Stimulated activated CD8-positive, alpha-beta memory T cell treated with anti-CD3 and anti-CD28 coated beads, Interleukin-4, amount 100 ng/mL, for 1 hour (primary cell): ENCODE measurements at places on chromosomes 6 and 20.

- no peak for DNase-seq
These were observed 30.9 kb upstream of the TAGAP start for GRCh38 chr6:159075506-159076228.

DNA sequence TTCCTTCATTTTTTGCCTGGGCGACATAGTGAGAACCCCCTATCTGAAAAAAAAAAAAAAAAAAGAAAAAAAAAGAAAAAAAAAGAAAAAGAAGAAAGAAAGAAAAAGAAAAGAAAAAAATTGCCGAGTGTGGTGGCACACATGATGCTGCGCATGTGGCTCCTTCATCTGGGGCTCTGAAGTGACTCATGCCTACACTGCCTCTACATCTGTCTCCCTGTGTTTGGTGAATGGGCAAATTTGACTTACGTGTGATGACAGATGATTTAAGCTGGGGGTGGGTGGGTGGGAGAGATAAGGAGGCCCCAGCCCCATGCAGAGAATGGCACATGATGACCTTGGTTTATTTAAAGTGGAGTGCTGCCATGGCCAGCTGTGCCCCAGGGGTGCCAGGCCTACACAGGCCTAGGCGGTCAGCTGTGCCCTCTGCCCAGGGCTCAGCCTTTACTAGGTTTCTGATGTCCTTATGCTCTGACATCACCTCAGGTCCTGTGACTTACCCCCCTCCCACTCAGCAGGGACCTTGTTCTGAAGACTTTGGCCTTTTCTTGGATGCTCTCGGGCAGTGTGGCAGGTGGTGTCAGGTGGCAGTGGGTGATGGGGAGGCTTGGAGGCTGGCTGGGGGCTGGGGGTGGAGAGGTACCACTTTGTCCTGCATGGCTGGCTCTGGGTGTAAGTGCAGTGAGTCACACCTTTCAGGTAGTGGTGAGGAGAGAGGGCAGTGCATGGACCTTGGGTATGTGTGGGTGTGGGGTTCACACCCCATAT lies 41.1 kb downstream of the VEGFA start:
- no peak for DNase-seq

GRCh38 chr6:142937986-142938385 lies 7.0 kb downstream of the HIVEP2 start:
- no peak for DNase-seq

GRCh38 chr6:162070639-162071038 lies 656.9 kb downstream of the PRKN start:
- no peak for DNase-seq

DNA sequence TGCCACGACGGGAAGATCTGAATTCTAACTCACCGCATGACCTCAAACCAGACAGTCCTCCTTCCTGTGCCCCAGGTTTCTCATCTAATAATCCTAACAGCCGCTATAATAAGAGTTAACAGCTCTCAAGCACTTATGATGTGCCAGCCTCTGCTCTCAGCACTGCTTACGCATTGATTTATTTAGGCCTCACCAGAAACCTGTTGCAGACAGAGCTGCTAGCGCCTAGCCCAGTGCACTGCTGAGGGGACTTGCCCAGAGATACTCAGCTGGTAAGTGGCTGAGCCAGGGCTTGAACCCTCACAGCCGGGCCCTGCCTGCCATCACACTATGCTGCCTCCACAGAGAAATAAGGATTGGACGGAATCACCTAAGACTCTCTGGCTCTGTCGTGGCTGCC lies 37.7 kb downstream of the GRM4 start:
- no peak for DNase-seq

DNA sequence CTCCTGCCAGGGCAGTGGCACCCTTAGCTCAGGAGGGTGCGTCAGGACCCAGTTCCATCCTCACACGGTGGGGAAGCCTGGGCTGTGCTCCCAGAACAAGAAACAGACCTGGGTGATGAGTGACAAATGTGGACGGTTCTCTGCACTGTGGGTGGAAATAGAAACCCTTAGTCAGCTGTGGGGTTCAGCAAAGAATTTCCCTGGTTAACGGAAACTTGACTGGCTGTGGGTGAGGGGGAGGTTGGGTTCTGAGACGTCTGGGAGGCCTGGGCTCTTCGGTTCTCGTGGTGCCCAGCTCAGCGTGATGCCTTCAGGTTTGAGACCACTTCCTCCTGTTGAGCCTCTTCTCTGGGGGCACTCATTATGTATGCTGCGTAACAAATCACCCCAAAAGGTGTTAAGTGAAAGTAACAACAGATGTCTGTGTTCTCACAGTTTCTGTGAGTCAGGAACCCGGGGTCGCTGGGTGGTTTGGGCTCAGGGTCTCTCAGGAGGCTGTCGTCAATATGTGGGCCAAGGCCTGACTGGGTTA lies 53.1 kb upstream of the FAM83D start:
- DNase-seq, result no peak

GRCh38 chr6:143293523-143293922 lies 157.0 kb downstream of the ADAT2 start:
- no peak for DNase-seq

- DNase-seq, result no peak
These were observed 206.4 kb downstream of the SYNDIG1 start for GRCh38 chr20:24675651-24676352.

DNA sequence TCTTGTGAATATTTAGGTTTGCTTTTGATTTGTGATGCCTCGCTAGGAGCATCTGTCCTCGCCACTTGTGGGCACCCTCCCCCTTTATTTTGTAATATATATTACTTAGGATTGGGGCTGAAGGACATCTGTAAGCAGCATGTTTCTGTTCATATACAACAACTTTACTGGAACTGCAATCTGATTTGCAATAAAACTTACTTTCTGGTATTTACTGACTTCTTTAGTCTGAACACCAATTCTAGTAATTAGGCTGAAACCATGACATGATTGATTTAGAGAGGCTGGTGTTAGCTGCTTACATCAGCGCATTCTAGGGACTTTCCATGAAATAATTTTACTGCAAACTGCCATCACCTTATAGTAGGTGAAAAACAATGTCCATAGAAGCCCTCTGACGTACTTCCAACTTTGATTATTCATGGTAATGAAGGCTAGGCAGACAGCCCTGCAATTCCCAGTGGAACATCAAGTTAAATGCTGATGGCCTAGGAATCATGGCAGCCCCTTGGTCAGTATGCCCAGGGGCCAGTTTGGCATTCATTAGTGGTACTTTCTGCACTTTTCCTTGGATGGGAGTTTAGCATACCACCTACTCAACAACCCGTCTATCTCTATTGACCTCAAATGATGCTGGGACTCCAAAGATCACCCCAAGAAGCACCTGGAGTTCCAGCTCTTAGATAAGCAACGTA lies 132.9 kb upstream of the MCHR2 start:
- no peak for DNase-seq

- DNase-seq, result no peak
These were observed 25.8 kb downstream of the TBPL1 start for GRCh38 chr6:133978896-133979240.

- no peak for DNase-seq
These were observed 120.6 kb downstream of the AKAP7 start for GRCh38 chr6:131255911-131256310.

DNA sequence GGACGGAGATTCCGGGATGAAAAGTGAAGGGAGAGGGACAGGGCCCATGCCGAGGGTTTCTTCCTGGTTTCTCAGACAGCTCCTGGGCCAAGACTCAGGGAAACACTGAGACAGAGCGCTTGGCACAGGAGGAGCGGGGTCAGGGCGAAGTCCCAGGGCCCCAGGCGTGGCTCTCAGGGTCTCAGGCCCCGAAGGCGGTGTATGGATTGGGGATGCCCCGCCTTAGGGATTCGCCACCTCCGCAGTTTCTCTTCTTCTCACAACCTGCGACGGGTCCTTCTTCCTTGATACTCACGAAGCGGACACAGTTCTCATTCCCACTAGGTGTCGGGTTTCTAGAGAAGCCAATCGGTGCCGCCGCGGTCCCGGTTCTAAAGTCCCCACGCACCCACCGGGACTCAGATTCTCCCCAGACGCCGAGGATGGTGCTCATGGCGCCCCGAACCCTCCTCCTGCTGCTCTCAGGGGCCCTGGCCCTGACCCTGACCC lies 55.0 kb upstream of the HLA-A start:
- DNase-seq, result no peak

- DNase-seq, result no peak
These were observed 398.0 kb downstream of the CDKAL1 start for GRCh38 chr6:20932284-20932683.

- DNase-seq, result no peak
These were observed 49.8 kb upstream of the THEMIS start for GRCh38 chr6:127950566-127951145.

DNA sequence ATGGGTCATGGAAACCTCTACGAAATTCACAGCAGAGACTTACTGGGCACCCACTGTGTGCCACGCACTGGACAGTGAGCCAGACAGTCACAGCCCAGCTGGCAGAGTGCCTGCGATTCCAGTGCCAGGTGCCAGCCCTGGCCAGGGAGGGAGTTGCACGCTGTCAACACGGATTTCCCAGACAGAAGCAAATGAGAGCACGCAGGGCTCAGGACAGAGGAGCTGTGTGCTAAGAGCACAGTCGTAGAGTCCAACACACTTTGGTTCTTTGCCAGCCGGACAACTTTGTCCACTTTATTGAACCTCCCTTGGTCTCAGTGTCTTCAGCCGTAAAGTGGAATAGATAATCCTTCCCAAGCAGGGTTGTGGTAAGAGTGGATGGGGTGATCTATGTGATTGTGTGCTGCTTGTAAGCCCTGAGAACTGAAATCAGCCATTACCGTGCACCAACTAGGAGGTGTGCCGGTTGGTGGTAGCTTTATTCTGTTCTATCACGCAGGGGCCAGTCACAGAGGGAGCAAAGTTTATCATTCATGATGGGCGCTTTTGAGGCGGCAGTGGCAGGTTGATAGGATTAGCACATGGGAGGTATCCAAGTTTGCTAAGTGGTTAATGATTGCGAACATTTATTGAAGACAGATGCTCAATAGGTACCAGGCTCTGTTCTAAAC lies 40.6 kb downstream of the SIRPA start:
- DNase-seq, result no peak
